ENCODE measurements at places on chromosomes 16 and 17.

DNA sequence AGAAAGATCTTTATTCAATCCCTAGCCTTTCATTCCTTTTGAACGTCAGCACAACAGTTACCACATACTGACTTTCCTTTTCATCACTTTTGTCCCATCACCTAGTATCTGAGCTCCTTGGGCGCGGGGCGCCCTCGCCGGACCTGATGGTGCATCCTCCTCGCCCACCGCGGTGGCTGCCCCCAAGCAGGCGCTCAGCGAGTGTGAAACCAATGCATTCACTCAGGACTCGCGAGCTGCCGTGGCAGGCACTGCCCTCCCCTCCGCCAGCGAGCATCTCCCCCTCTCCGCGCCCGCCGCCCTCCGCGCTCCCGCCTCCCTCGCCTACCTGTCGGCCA, 756 bp downstream of the KLHL11 start:
- DNase-seq: no peak

DNA sequence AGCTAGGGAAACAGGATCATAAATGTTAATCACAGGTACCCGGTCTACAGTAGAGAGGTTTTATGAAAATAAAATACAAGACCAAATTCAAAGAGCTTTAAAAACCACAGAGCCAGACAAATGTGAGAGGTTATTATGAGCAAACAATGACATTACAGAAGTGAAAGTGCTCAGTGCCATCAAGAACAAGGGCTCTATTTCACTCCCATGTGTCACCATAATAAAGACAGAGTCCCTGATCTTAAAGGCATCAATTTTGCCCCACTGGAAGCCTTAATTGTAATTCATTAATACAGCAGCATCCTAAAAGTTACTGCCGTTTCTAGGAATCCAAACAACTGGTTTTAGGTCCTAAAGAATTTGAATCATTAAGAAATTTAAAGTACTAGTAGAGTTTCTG, 43.7 kb upstream of the CDRT4 start:
- no peak for DNase-seq

- peak; percentile 97 for DNase-seq
Measured at GRCh38 chr16:2537451-2538379, at the start of gene PDPK1. TSS of gene PDPK1 (plus strand) at chr16:2538021. CDS start at chr16:2538113, 92 bp downstream.

DNA sequence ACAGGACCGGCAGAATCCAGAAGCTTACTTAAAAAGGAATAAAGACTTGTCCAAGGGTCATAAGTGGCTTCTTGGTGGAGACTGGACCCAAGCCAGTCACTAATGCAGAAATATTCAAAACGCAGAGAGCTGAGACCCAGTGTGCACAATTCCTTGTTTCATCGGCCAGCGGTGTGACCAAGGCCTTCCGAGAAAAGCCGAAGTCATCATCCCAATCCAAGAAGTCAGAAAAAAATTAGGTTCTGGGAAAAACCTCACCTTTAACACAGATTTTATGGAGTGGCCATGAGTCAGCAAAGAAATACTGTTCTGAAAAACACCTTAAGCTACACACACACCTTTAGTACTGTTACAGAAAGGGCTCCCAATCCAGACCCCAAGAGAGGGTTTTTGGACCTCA, 1.0 kb upstream of the GCSH start:
- no peak for DNase-seq

- no peak for DNase-seq
Measured at GRCh38 chr17:44501866-44502375, 1.3 kb downstream of the GPATCH8 start.

GRCh38 chr17:82041144-82041814, 3.8 kb upstream of the DCXR start:
- no peak for DNase-seq

DNA sequence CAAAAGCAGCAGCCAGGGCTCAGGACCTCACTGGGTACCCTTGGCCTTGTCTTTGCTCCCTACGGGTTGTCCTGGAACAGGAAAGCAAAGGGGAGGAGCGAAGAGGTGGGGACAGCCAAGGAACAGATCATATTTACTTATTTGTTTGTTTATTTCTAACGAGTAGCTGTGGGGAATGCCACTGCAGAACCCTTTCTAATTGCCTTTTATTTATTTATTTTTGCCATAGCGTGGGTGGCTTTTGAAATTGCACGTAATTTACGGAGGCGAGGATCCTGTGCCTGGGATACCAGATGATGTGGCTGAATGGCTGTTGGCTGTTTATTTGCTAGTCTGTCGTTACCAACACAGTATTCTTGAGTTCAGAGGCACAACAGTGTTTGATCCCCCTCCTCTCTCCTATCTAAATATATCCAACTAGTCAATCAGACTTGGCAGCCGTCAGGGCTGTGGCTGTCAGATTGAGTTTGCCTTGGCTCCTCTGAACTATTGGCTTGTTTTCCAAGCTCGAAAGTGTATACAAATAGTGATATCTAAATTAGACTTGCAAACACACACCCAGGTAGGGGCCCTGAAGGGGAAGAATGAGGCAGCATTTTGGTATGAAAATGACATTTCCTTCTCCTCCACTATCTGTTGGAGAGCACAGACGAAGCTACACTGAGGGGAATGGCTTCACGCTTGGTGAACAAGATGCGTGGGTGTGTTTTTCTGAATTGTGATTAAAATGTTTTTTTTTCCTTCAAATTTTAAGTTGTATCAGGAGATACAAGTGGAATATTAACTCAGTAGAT, 110.4 kb downstream of the MSI2 start:
- DNase-seq: no peak

- peak; percentile 15 for DNase-seq
Measured at GRCh38 chr16:82192665-82193064, 22.6 kb upstream of the MPHOSPH6 start.

DNA sequence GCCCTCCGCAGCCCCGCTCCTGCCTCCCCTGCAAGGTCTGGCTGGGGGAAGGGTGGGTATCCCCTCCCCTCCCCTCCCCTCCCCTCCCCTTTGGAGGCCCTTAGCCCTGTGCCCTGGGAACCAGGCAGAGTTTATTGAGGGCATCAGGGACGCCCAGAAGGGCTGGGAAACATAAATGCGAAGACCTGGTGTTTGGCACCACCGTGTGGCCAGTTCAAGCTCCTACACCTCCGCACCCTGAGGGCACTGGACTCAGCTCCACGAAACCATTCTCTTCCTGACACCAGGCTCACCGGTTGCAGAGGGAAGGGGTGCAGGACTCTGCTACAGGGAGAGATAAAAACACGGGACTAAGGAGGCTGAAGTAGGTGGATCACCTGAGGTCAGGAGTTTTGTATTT, 1.0 kb upstream of the AIPL1 start:
- peak; percentile 66 for DNase-seq

GRCh38 chr17:65790241-65790640, 228.8 kb upstream of the AXIN2 start:
- no peak for DNase-seq

DNA sequence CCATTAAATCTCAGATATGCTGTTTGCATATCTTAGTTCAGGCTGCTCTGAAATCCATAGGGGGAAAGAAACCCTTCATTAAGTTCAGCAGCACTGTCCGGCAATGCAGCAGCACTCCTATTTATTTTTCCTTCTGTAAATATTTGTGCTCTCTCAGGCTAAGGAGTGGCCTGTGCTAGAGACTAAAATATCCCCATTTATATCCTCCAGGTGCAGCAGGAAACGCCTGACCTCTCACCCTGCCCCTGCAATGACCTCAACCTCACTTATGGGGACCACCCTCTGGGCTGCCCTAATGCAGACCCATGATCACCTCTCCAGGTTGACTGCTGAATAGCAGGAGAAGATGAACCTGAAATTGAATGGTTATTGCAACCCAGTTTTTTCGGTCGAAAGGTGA, 165.0 kb upstream of the ELAC2 start:
- DNase-seq: no peak

- no peak for DNase-seq
Measured at GRCh38 chr16:53805113-53805512, 101.2 kb downstream of the FTO start.

DNA sequence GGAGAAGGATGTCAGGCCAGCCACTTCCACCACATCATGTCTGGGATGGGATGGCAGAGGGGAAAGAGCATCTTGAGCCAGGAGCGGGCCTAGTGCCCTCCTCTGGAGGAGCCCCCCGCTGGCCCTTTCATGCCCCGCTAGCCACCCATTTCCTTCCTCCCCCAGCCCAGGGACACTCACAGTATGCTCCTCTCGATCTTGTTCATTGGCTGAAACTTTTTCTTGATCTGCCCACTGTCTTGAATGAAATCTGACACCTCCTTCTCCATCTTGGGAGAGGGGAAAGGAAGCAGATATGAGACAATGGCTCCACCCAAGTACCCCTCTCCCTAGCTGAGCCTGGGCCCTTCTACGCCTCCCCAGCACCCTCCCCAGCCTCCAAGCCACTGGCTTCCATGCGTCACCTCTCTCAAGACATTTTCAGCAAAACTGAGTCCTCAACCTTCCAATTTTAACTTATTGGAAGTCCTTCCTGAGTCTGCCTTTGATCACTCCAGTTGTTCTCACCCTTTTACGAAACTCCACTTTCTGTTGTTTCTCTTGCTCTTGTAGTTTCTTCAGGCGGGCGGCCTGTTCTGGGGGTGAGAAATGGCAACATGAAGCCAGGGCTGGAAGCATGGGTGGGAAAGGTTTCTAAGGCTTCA, 7.2 kb downstream of the SPAG7 start:
- DNase-seq: no peak

DNA sequence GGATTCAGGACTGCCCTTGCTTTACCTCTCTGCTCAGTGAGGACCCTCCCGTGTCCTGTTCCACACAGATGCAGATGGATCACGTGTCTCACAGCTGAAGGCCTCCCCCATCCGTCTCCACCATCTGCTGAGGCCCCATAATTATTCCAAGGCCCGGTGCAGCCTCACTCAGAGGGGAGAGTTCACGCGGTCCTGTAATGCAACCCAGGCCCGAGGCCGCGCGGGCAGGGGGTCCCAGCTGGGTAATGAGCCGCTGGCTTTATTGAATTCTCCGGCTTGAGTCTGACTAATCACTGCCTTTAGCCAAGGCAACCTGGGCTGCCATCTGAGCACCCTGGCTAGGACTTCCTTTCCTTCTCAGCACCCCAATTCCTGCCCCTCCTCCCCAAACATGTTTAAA, 4.4 kb upstream of the WFIKKN2 start:
- no peak for DNase-seq

- DNase-seq: no peak
Measured at GRCh38 chr17:62664336-62665120, 37.1 kb downstream of the MRC2 start.

DNA sequence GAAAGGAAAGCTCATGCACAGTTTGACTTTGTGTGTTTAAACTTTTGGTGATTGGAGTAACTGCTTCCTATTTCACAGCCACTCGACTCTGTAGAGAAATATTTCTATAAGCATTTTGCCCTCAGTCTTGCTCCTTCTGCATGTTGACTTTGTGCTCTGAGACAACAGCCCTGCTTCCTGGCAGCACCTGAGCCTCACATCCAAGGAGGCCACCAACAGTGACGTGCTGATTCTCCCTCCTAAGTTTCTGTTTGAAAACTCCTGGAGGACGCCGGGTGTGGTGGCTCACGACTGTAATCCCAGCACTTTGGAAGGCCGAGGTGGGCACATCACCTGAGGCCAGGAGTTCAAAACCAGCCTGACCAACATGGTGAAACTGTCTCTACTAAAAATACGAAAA, 23.9 kb upstream of the WSB1 start:
- DNase-seq: no peak

GRCh38 chr17:38579934-38580333, 25.8 kb downstream of the SRCIN1 start:
- DNase-seq: no peak

- no peak for DNase-seq
Measured at GRCh38 chr16:26952411-26952810, 114.3 kb upstream of the C16orf82 start.

DNA sequence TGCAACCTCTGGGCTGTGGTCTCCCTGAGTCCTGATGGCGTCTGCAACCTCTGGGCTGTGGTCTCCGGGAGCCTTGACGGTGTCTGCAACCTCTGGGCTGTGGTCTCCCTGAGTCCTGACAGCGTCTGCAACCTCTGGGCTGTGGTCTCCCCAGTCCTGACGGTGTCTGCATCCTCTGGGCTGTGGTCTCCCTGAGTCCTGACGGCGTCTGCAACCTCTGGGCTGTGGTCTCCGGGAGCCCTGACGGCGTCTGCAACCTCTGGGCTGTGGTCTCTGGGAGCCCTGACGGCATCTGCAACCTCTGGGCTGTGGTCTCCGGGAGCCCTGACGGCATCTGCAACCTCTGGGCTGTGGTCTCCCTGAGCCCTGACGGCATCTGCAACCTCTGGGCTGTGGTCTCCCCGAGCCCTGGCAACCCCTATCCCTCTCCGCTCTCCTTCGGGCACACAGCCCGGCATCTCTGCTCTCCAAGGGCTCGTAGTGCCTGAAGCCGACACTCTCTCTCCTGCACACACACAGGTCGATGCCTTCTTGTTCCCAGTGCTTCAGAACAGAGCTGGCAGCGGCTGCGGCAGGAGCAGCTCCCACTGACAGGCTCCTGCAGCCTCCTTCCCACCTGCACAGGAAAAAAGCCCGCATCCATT, 45.6 kb downstream of the METRNL start:
- DNase-seq: peak; percentile 42
